ENCODE measurements at places on chromosomes 11 and 22.

DNA sequence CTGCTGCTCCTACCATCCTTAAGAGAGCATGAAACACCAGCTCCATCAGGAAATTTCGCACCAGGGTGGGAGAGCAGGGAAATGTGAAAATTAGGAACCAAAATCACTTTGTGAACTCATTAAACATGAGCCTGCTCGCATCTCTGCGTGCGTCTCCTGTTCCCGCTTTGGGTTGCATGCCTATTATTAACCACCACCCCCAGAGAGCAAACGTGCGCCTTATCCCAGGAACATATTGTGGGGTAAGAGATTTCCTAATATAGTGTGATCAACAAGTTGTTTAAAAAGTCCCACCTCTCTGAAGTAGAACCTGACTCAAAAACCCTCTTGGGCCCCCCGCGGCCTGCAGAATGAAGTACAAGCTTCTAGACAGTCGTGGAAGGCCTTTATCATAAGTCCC, 115.0 kb downstream of the TENM4 start:
- DNase-seq: no peak

DNA sequence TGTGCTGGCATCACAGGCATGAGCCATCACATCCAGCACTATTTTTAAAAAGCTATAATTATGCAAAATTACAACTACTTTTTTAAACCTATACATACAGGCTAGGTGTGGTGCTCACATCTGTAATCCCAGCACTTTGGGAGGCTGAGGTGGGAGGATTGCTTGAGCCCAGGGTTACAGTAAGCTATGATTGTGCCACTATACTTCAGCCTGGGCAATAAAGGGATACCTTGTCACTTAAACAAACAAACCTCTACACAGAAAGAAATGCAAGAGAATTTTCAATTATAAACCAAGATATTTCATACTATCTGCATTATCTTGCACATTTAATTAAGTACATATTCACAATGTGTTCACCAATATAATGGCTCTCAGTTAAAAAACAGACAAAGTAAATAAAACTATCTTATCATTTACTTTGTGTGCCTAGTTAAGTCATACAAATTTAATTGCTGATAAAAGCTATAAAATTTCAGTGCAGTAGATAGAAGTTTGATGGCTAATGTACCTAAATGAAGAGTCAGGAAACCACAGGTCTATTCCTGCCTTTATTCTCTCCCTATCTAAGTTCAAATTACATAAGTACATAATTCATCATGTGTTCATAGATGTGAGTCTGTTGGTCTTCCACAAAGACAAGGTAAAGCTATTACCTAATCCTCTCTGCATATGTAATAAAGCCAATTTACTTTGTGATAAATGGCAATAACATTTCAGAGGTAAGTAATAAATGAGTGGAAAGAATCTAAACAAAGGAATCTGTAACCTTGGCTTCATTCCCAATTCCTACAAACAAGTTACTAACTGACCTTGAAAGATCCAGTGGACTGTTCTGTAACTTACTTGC, 9.0 kb upstream of the RDX start:
- no peak for DNase-seq

DNA sequence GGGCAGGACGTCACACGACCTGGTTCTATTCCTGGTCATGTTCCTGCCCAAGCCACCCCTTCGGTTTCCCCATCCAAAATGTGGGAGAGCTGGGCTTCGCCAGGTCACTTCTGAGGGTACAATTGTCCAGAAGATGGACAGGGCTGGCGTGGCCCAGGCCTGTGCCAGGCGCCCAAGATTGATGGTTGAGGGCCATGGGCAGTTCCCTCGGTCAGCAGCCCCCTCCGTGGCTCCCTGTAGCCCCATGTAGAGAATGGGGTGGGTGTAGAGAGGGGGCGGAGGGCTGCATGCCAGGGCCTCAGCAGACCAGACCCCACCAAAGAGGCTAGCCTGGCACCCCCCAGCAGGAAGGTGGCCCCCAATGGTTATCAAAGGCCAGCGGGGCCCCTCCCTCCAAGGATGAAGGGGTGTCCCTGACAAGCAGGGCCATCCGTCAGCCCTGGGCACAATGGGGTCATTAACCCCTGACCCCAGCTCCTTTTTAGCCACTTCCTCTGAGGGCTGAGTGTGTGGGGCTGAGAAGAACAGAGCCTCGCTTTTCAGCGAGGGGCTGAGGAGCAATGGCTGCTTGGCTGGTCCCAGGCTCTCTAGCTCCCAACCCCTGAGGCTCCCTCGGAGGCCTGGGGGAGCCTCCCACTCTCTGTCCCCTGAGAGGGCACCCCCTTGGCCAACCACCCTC, 11.0 kb upstream of the PICK1 start:
- DNase-seq: no peak

GRCh38 chr11:91904792-91905785, 319.5 kb upstream of the FAT3 start:
- DNase-seq: no peak

- DNase-seq: no peak
Measured at GRCh38 chr11:72730243-72730642, 22.0 kb downstream of the ARAP1 start.

GRCh38 chr11:101345891-101346290, 216.3 kb upstream of the PGR start:
- DNase-seq: no peak

DNA sequence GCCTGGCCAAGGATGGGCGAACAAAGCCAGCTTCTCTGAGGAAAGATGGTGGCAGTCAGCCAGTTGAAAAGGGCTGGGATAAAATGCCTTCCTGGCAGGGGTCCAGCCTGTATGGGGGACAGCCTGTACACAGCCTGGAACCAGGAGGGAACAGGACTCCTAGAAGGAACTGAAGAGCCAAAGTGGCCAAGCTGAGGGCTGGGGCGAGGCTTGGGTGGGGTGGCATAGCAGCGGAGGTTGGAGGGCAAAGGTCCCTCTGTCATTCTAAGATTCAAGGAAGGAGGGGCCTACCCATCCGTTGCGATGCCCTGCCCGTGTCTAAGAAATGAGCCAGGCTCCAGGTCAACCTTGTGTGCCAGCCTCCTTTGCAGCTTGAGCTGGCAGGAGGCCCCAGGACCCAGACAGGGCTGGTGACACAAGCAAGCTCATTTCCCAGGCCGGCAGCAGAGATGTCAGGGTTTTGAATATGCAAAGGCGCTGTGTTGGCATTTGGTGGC, 22.6 kb downstream of the FADD start:
- DNase-seq: no peak

DNA sequence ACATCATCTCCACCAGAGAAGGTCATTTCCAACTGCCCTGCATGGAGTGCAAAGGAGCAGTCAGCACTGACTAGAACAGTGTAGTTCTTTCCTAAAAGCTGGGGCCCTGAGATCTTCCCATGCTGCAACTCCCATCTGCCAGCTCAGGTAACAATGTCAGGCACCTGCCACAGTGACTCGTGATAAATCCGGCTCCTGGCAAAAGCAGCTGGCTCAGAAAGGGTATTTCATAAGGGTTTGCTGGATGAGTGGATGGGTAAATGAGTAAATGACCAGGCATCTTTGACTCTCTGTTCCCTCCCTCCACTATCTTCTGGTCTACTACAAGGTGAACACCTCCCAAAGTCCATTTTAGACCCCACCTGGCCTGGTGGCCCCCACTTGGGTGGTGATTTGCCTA, 403.6 kb downstream of the NXPE2 start:
- DNase-seq: no peak

- DNase-seq: no peak
Measured at GRCh38 chr11:65103476-65103875, 7.5 kb downstream of the VPS51 start.

- DNase-seq: no peak
Measured at GRCh38 chr11:114705280-114706024, 27.1 kb downstream of the NXPE2 start.

All from effector memory CD4-positive, alpha-beta T cell (primary cell).